ENCODE measurements at places on chromosomes 11 and 22. TPM values are rescaled to one million over a fixed set of nuclear protein-coding genes. Genes with fewer than 3 reads are reported as not detected.
A peak's percentile ranks its signal among the peaks of the same experiment; 100 is the strongest.

OR6T1 gene
- total RNA-seq: not detected

GRCh38 chr11:78770931-78771330 lies 196.3 kb upstream of the NARS2 start:
- DNase-seq: no peak

- no peak for DNase-seq
Observed at GRCh38 chr11:70225681-70226177, 22.6 kb downstream of the FADD start.

GRCh38 chr11:94031625-94032024 lies 10.5 kb downstream of the HEPHL1 start:
- DNase-seq: no peak

DNA sequence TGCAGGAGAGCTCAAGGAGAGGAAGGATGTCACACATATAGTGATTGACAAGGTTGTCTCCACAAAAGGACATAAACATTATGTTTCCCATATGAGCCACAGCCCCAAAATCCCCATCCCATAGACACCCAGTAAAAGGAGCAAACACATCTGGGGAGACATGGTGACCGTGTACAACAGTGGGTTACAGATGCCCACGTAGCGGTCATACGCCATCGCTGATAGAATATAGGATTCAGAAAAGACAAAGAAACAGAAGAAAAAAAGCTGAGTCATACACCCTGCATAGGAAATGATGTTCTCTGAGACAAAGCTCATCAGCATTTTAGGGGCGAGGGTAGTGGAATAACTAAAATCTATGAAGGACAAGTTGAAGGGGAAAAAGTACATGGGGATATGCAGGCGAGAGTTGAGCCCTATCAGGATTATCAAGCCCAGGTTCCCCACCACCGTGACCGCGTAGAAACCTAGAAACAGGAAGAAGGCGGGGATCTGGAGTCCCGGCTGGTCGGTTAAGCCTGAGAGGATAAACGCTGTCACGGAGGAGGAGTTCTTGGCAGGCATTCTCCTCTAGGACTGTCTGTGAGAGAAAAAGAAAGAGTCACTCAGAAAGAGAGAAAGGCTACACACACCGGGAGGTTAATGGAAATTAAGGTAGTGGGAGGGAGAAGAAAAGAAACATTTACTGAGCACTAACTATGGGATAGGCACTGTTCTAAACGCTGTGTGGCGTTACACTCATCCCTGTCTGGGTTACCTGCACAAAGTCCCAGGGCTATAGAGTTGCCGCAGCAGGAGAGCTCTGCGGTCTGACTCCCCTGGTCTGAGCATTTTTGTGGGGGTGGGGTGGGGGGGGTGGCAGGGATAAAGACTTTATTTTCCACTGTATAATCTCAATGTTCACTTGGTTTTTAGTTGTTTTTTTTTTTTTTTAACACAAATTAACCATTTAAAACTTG lies 36.1 kb upstream of the OR8B8 start:
- peak; percentile 87 for DNase-seq

- DNase-seq: no peak
Observed at GRCh38 chr22:36986242-36986821, 32.9 kb downstream of the TST start.

DNA sequence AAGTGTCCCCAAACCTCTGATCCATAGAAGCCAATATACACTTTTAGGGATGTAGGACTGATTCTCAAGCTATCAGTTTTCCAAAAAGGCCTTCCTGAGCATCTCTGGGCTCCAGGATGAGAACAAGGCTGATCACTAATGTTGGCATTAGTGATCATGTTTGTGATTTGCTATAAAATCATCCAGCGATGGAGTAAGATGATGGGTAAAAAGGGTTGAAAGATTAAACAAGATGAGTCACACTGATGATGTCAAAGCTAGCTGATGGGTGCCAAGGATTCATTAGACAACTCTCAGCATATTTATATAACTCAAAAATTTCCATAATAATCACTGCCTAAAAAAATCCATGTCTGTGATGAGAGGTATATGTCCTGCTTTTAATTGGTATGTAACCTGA lies 42.8 kb downstream of the ZNF280B start:
- no peak for DNase-seq
